ENCODE measurements at places on chromosomes 4 and X. TPM values are rescaled to one million over a fixed set of nuclear protein-coding genes. Genes with fewer than 3 reads are reported as not detected.

ZNF157 gene
- total RNA-seq = 0.17 TPM

NSG1 gene
- 0.62 TPM for total RNA-seq

NLGN4X gene
- total RNA-seq = not detected

- no peak overlapping the region for H3K27ac ChIP-seq
- H3K27me3 ChIP-seq = peaks cover 8% of the 10 kb centered on the region
- peaks cover 5% of the 10 kb centered on the region for H3K4me1 ChIP-seq
- no peaks in the 10 kb centered on the region for H3K36me3 ChIP-seq
- DNase-seq = peak; percentile 69
These were observed 5.5 kb downstream of the INPP4B start for GRCh38 chr4:142840516-142841123.

GRCh38 chrX:70878902-70879301, 29.6 kb downstream of the TEX11 start:
- H3K4me3 ChIP-seq = no peak overlapping the region
- H3K27ac ChIP-seq = no peak overlapping the region
- no peaks in the 10 kb centered on the region for H3K4me1 ChIP-seq
- no peaks in the 10 kb centered on the region for H3K36me3 ChIP-seq
- DNase-seq = no peak

DNA sequence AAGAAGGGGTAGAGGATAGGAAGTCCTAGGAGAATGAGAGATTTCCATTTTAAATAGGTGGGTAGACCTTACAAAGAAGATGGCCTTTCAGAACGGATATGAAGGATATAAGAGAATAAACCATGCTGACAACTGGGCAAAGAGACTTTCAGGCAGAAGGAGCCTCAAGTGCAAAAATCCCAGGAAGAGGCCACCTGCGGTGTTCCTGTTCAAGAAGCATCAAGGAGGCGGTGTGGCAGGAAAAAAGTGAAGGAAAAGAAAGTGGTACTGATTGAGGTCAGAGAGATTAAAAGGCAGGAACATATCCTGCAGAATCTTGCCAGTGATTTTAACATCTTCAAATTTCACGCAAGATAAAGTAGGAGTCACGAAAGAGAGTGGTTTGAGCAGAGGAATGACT, 172.0 kb downstream of the FSTL5 start:
- H3K4me1 ChIP-seq = no peaks in the 10 kb centered on the region
- no peaks in the 10 kb centered on the region for H3K27me3 ChIP-seq
- no peak for DNase-seq
- H3K4me3 ChIP-seq = no peak overlapping the region
- H3K27ac ChIP-seq = no peak overlapping the region

- no peak overlapping the region for H3K4me3 ChIP-seq
- no peaks in the 10 kb centered on the region for H3K4me1 ChIP-seq
- no peak overlapping the region for H3K27ac ChIP-seq
- H3K27me3 ChIP-seq = no peaks in the 10 kb centered on the region
- H3K36me3 ChIP-seq = no peaks in the 10 kb centered on the region
These were observed 443.0 kb upstream of the GALNT7 start for GRCh38 chr4:172725581-172725980.

DNA sequence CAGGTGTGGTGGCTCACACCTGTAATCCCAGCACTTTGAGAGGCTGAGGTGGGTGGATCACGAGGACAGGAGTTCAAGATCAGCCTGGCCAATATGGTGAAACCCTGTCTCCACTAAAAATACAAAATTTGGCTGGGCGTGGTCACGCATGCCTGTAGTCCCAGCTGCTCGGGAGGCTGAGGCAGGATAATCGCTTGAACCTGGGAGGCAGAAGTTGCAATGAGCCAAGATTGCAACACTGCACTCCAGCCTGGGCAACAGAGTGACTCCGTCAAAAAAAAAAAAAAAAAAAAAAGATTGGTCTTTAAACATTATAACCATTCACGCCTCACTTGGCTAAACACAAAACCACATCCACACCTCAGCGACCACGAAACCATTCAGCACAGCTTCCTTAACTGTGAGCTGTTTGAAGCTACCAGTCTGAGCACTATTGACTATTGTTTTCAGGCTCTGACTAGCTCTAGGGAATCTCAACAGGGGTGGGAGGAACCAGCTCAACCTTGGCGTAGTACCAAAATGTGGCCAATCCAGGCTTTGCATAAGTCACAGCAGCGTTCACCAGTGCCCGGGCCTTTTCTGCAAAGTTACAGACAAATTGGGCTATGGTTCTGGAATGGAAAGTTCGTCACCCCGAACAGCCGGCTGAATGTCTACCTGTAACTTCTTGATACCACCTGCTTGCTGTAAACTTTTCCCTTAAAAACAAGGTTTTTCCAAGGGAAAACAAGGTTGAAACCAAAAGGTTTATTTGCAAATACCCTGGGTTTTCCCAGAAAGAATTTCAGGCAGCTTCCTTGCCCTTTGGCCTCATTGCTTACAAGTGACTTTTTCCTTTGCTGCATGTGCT, 73.6 kb upstream of the DHX15 start:
- H3K36me3 ChIP-seq = no peaks in the 10 kb centered on the region
- no peak overlapping the region for H3K4me3 ChIP-seq
- H3K27me3 ChIP-seq = no peaks in the 10 kb centered on the region
- DNase-seq = no peak
- H3K27ac ChIP-seq = no peak overlapping the region
